NCI-H2171 treated with DMSO at 0.1 percent for 48 hours (cell line): ENCODE measurements at places on chromosomes 4 and X.

- DNase-seq: no peak
Observed at GRCh38 chrX:23944234-23944633, 36.4 kb downstream of the CXorf58 start.

DNA sequence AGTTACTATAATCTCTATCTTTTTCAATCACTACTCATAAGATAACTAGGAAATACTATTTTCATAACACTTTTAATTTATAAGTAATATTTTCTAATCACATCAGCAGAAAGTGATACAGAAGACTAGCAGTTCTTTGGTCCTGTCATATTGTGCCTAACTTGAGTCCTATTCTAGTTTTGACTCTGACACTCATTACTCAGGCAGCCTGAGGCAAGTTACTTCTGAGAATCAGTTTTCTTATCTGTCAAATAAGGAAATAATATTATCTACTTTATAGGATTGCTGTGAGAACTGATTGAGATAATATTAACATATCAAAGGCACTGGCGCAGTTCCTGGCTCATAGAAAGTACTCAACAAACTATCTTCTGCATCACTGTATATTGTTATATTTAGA is 17.8 kb downstream of the PITX2 start:
- DNase-seq: no peak

DNA sequence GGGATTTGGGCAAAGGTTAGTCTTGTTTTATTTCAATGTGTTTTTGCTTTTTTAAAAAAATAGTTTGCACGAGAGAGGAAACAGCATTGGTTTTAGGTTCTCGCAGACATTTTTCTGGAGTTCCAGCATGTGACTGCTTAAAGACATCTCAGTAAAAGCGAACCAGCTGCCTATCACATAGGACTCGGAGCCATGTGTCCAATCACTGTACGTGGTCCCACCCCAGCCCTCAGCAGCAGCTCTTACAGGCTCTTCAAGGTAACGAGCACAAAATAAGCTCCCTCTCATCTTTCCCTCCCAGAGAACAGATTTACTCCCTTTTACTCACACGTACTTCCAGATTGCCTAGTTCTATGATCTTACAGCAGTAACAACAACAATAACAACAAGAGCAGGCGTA is 68.7 kb downstream of the MCF2 start:
- DNase-seq: no peak

DNA sequence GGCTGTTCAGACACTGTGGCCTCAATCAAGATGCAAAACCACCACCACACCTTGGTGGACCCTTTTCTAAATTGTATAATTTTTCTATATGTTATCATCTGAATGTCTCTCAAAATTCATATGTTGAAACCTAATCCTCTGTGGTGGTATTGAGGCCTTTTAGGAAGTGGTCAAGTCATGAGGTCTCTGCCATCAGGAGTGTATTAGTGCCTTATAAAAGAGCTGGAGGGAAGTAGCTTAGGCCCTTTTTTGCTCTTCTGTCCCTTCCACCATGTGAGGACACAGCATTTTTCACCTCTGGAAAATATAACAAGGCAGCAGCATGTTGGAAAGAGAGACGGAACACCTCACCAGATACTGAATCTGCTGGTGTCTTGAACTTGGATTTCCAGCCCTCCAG is 30.5 kb upstream of the DKK2 start:
- DNase-seq: no peak

DNA sequence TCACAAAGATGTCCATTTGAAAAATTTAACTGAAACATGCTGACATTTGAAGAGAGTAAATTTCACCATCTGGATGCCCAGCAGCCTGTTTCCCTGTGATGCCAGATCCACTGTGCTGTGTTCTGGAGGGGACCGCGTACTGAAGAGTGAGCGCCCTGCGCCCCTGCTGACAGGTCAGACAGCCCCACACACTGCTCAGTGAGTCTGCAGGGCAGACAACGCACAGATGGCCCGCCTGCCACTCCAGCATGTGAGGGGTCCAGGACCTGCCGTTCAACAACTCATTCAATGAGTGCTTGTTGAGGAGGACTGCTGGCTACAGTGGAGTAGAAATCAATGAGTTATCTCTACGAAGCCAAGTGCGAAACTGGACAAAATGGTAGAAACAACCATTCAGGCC is 49.2 kb downstream of the FGFRL1 start:
- DNase-seq: no peak
